Calu3 (cell line): ENCODE measurements at places on chromosomes 2 and 18. TPM values are rescaled to one million over a fixed set of nuclear protein-coding genes. Genes with fewer than 3 reads are reported as not detected.

The EVX2 gene
- not detected in 2 replicates for total RNA-seq

- no peak for DNase-seq
- no peaks in the 10 kb centered on the region for H3K4me1 ChIP-seq
- no peak overlapping the region for H3K4me3 ChIP-seq
Observed at GRCh38 chr18:45463451-45463850, 151.8 kb upstream of the SLC14A2 start.

The SERPINB7 gene
- 0.19 and 0.88 TPM in 2 replicates for total RNA-seq

DNA sequence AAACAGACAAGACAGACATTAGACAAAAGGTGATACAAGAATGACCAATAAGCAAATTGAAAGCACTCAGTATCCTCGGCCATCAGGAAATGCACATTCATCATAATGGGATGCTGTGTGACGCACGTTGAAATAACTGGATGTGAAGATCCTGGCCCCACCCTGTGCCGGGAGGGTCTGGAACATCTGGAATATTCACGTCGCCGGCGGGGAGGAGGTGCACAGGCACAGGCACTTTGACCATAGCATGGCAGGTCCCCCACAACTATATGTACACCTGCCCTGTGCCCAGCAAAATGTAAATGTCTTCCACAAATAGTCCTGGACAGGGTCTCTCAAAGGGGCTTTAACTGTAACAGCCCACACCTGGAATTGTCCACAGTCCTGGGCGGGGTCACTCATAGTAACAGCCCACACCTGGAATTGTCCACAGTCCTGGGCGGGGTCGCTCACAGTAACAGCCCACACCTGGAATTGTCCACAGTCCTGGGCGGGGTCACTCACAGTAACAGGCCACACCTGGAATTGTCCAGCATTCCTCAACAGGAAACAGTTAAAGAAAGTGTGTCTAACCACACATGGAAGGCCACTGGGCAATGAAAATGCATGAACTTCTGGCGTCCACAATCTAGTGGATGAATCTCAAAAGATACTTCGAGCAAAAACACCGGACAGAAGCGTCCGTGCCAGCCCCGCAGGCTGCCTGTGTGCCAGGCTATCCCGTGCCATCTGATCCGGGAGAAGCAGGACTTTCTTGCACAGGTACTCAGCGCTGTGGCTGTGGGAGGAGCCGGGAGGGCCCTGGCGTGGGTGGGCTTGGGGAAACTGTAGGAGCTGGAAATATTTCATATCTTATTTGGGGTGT, 113.4 kb downstream of the RTP5 start:
- H3K4me1 ChIP-seq, result no peaks in the 10 kb centered on the region
- peaks cover 18% of the 10 kb centered on the region for H3K27me3 ChIP-seq
- no peak overlapping the region for H3K4me3 ChIP-seq
- H3K36me3 ChIP-seq, result no peaks in the 10 kb centered on the region
- DNase-seq, result no peak
